ENCODE measurements at places on chromosomes 7 and 10.

- DNase-seq, result no peak
Measured at GRCh38 chr10:132423966-132424861, 27.2 kb downstream of the PWWP2B start.

DNA sequence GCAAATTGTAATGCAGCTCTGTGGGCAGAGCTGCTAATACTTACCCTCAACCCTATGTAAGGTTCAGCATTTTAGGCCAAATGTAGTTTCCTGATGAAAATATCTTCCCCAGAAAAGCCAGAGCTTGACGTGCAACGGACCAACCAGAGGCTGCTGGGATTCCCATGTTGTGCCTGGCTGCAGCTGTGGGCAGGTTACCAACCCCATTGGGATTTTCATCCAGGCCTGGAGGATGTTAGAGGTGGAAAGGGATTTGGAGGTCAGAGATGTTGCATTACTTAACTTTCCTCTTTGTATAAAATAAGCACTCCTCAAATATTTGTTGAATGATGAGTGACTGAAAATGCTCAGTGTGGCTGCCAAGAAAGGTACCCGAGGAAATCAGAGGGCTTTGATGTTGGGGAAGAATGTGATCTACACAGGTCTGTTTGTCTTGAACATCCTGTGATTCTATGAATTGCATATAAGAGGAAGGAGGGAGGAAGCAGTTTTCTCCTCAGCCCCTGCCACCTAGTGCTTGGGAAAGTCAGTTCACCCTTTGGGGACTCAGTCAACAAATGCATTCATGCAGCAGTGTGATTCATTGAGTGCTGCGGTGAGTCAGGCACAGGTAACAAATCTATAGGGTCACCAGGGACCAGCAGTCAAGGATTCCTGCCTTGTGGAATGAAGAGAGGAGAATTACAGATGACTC, 487.2 kb downstream of the RPS24 start:
- DNase-seq, result no peak

- no peak for DNase-seq
Measured at GRCh38 chr7:104137971-104138370, 69.8 kb downstream of the ORC5 start.

DNA sequence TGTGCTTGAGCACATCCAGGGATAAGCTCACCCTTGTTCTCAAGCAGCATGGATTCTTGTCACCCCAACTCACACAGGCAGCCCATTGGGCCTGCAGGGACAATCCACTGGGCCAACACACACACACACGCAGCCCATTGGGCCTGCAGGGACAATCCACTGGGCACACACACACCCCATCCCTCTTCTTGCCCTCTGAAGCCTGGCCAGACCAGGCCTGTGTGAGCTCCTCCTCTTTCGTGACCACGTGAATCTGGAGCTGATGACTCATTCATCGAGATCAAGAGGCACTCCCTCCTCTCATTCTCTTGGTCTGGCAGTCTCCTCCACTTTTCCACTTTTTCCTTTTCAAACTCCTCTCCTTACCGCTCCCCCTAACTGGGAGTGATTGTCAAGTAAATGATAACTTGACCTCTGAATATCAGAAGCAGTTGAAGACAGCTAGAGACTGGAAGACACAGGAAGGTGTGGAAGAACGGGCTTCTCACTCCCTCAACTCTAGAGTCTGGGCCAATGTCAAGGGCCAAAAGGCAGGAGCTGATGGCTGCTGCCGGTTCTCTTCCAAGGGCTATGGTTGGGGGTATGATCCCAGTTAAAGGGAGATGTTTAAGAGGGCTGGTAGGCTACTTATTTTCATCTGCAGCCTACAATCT, 89.7 kb downstream of the HIPK2 start:
- DNase-seq, result no peak

GRCh38 chr7:140982508-140982907, 32.2 kb downstream of the MRPS33 start:
- DNase-seq, result no peak

DNA sequence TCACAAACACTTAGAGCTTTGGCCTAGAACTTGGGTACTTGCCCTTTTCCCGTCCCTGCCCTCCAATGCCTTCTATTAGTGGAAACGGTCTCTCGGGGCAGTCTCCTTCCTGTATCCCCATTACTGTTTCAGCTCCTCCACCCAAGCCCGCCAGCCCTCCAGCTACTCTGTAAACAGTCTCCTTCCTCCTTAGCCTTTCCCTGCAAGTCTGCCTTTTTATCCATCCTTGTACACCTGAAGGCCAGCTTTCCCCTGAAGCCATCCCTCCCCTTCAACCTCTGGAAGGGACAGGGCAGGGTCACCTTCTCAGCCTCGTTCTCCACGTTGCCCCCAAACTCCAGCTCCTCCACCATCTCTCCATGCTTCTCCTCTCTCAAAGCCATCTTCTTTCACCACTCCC, 108.1 kb upstream of the ZNF746 start:
- no peak for DNase-seq

DNA sequence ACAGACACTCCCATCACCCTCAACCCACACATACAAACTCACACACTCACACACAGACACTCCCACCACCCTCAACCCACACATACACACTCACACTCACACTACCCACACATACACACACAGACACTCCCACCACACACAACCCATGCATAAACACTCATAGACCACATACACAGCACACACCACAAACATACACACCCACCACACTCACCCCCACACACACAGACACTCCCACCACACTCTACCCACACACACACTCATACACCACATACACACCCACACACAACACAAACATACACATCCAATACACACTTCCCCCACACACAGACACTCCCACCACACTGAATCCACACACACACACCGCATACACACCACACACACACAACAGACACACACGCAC, 521.2 kb downstream of the TCERG1L start:
- DNase-seq, result no peak

DNA sequence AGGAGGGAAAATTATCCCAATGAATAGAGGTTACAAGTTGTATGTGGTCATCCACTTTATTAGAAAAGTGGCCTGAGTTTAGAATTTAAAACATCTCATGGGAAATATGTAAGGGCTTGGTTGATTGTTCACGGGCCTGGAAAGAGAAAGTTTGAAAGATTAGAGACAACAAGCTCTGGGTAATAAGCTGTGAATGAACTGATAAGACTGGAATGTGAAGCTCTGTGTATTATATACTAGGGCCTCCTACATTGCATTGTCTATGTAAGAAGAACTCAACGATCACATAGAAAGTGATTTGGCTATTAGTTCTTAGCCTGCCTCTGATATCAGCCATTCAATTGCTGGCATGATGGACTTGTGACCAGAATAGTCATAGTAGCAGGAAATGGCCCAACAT, 199.2 kb upstream of the MAGI2 start:
- no peak for DNase-seq

Measured in memory B cell (primary cell).